Mononuclear cell (primary cell): ENCODE measurements at places on chromosomes 2 and 18. TPM values are rescaled to one million over a fixed set of nuclear protein-coding genes. Genes with fewer than 3 reads are reported as not detected.

Gene ZDBF2
- 21.0 TPM for total RNA-seq

Gene ORC4
- 25.7 TPM for total RNA-seq

Gene BAZ2B
- 53.5 TPM for total RNA-seq

Gene RAD51AP2
- not detected for total RNA-seq

Gene TXNDC2
- 0.10 TPM for total RNA-seq

Gene RFTN2
- under 0.01 TPM for total RNA-seq

Gene CFAP65
- total RNA-seq: 0.10 TPM

Gene RIT2
- total RNA-seq: not detected
